ENCODE measurements at places on chromosomes 3 and 15. TPM values are rescaled to one million over a fixed set of nuclear protein-coding genes. Genes with fewer than 3 reads are reported as not detected.

DNA sequence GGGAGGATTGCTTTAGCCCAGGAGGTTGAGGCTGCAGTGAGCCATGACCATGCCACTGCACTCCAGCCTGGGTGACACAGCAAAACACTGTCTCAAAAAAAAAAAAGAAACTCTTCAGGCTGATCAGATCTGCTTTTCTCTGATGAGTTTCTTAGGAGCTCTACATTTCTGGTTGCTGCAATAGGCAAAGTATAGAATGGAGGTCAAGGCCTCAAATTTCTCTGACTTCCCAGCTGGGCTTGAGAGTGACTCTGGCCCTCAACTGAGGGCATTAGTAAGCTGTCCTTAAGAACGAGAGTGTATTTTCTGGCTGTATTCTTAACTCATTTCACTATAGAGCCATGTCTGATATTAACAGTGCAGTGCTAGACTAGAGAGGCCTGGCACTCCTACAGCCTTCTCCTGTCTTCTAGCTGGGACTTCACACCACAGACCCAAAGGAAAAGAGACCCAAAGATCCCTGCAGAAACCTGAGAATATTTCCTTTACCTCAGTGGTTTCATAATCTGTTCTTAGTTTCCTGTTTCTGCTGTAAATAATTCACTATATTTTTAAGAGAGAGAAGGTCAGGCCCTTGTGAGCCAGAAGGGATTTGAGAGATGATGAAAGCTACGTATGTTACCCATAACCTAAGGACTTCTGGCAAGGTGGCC lies 2.0 kb upstream of the NR1I2 start:
- no peak overlapping the region for H3K4me3 ChIP-seq
- no peak for DNase-seq
- H3K27ac ChIP-seq: no peak overlapping the region
- no peaks in the 10 kb centered on the region for H3K36me3 ChIP-seq
- H3K4me1 ChIP-seq: peaks cover 7% of the 10 kb centered on the region
- H3K27me3 ChIP-seq: no peaks in the 10 kb centered on the region

DNA sequence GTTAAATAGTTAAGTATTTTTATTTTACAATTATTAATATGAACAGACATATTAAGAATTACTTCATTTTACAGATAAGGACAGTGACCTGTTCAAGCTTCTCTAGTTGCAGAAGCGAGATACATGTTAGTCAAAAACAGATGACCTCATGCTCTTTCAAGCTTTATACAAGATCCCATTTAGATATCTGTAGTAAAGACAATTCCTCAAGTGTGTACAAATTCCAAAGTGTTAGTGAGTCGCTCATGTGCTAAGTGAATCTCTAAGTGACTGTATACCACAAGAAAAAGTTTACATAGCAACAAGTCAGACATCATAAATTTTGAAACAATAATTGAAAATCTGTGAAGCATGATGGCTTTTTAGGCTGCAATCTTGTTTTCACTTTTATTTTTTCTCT lies 293.8 kb downstream of the ROBO1 start:
- H3K4me1 ChIP-seq: no peaks in the 10 kb centered on the region
- H3K27ac ChIP-seq: no peak overlapping the region
- no peak for DNase-seq
- H3K27me3 ChIP-seq: no peaks in the 10 kb centered on the region
- no peak overlapping the region for H3K4me3 ChIP-seq

Gene CCR8
- total RNA-seq: not detected

Gene PLCB2
- 4.0 TPM for total RNA-seq

Gene DUOXA2
- total RNA-seq: 1.6 TPM

Gene ANKUB1
- not detected for total RNA-seq

GRCh38 chr15:80558631-80559319 lies 136.3 kb upstream of the ABHD17C start:
- H3K4me3 ChIP-seq: no peak overlapping the region
- no peaks in the 10 kb centered on the region for H3K27me3 ChIP-seq
- no peak for DNase-seq
- H3K4me1 ChIP-seq: no peaks in the 10 kb centered on the region
- no peak overlapping the region for H3K27ac ChIP-seq
- no peaks in the 10 kb centered on the region for H3K36me3 ChIP-seq
